NCI-H1092 treated with DMSO at 0.1 percent for 48 hours (cell line): ENCODE measurements at places on chromosomes 5 and 9.

GRCh38 chr5:170503990-170504596 lies at the start of gene KCNIP1:
Gene KCNIP1 (plus strand): TSS chr5:170504020.
- DNase-seq, result peak; percentile 14

DNA sequence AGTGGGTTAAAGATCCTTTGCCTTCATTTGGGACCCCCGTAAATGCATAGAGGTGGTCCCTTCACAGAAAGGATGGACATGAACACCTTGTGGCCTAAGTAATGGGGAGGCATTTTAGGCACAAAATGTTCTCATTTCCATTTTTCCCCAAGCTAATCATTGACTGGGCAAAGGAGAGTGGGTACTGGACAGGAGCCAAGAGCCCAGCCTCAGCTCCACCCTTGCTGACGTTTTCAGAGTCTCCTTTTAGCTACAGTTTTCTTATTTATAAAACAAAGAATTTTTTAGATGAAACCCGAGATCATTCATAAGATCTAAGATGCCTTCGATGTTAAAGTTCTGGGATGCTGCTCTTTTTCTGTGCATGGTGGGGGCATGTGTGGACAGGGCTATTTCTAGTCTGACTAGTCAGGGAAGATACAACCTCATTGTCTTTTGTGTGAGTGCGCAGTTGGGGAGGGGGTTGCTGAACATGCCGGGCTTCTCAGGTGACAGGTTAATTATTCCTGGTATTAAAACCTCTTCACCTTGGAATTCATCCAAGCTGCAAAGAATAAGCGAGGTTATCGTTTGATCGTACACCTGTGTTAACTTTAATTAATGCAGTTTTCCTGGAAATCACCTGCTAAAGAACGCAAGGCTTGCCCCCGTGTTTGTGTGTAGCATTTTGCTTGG lies 48.4 kb downstream of the ADAMTS16 start:
- peak; percentile 27 for DNase-seq

DNA sequence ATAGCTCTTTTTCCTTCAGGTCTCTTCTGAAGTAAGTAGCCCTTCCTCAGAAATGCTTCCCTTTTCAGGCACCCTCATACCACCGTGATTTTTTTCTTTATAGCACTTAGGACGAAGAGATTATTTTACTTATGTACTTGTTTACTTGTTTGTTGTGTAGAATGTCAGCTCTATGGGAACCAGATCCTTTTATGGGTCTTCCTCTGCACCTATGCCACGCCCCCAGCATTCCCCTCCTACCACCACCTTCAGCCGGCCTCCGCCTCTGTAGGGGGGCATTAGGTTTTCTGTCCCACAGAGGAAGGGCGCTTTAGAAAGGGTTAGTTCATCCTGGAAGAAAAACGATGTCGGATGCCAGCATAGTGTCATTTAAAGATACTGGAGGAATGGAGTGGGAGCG lies 1.8 kb downstream of the CDKN2B-AS1 start:
- peak; percentile 59 for DNase-seq

GRCh38 chr5:28648108-28648507 lies 1609.7 kb upstream of the CDH9 start:
- no peak for DNase-seq

DNA sequence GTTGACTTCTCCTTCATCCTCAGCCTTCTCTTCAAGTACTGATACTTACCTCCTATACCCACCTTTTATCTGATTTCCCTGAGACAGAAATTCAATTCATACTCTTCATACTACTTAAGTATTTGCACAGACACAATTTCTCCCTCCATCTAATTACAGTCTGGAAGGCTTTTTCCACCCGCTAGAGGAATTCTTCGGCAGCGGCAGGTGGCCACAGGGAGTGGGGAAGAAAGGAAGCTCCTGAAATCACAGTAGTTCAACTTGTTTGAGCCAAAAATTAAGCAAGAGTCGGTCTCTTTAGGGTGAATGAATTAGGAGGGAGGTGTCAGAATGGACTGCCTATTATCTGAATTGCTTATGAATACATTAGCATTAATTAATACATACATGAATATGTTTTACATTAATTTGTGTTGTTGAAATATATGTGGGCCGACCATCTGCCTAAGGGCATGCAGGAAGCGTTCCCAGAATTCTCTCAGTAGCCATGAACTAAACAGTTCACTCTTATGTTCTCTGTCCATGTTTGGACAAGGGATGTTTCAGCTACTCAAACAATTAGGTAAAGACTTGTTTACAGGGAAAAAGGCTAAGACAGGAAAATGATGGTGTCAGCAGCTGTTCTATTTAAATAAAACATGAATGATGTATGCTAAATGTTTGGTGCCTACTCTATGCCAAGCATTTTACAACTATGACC lies 101.4 kb upstream of the SMARCA2 start:
- DNase-seq, result no peak

- no peak for DNase-seq
Measured at GRCh38 chr9:136180586-136180985, 24.3 kb downstream of the LHX3 start.

GRCh38 chr9:29999645-30000044 lies 2384.8 kb upstream of the ACO1 start:
- DNase-seq, result no peak

- no peak for DNase-seq
Measured at GRCh38 chr5:174292348-174292747, 246.8 kb downstream of the NSG2 start.

DNA sequence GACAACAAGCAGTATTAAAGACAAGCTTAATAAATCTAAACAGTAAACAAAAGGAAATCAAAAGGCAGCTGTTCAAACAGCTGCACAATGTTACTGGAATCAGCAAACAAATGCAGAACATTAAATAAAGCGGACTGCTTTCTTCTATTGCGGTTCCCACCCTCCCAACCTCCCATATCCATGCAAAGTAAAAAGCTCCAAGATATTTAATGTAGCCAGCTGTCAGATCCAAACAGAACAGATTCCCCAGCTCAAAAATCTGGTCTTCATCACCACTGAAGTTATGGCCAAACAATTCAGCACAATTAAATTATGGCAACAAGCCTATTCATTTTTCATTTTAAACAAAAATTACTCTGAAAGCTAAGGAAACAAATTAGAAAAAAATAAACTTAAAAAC lies 75.9 kb downstream of the SLC38A9 start:
- DNase-seq, result peak; percentile 41

DNA sequence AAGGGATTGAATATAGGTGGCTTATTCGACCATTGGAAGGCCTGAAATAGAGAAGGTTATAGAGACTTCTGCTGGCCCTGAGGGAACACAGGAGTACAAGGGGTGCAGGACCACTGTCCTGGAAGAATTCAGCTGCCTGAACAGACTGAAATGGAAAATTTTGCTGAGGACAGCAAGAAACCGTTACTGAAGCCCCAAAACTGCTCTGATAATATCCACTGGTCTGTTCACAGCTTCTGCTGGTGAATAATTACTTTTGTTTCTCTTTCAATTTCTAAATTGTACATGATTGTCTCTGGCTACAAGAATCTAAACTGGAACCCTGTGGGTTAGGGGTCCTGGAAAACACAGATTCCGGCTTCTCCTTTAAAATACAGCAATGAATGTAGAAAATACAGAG lies 218.5 kb upstream of the CDH12 start:
- no peak for DNase-seq

DNA sequence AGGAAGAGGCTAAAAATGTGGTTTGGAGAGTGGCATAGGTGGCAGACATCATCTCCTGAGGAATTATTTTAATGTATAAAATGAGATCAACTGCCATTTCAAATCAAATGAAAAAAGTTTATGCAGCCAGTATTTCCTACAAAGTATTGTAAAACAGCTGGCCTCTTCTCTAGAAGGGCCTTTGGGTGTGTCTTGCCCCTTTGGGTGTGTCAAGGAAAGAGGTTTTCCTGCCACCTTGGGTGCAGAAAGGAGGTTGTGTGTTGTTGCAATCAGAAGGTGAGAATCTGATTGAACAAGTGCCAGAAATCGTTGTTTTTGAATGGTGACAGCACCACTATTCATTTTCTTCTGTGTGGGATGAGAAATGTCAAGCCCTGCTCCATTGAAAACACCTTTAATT lies 127.4 kb downstream of the RMI1 start:
- no peak for DNase-seq

DNA sequence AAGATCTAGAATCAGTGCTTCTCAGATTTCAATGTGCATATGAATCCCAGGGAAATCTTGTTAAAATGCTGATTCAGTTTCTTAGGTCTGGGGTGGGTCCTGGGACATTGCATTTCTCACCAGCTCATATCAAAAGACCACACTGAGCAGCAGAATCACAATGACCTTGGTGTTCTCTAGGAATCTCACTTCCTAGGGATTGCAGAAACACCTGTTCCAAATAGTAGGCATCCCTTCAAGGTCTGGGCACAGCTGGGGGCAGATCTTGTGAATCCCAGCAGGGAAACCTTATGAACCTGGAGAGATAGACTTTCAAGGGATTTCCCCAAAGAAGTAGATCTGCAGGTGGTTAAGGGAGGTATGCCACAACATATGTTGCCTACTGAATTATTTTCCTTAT lies 8.9 kb upstream of the GARNL3 start:
- DNase-seq, result no peak

- DNase-seq, result no peak
Measured at GRCh38 chr5:67090593-67090992, 106.0 kb downstream of the CD180 start.

DNA sequence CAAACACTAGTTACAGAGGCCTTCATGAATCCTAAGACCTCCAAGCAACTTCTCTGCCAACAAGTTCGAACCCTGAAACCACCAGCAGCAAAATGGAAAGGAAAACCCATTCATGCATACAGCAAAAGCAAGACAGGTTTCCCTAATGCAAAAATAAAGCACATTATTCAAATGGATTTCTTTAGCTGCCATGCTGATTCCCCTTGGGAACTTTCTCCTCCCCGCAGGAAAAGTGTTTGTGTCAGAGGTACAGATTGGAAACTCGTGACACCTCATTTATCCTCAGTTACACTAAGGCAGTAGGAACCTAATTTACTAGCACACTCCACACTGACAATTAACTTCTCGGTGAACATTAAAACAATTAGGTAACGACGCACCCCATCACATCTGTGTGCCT lies 63.4 kb downstream of the TLE1 start:
- no peak for DNase-seq

- no peak for DNase-seq
Measured at GRCh38 chr9:133803028-133803585, 65.0 kb upstream of the SARDH start.

DNA sequence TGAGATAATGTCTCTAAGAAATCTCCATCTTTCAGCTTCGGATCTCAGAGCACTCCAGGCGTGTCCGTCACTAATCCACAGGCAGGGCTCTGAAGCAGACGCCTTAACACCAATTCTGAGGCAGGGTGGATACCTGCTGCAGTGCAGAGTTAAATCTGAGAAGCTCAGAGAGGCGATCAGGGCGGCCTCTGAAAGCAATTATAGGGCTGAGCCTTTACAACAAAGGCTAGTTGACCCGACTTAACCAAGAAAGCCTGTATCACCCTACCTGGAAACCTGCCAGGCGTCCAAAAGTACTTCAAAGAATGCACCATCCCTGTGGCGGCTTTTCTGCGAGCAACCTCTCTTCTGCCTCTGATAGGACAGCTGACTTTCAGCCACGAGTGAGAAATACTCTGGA lies 134.8 kb upstream of the MSX2 start:
- no peak for DNase-seq
